ENCODE measurements at places on chromosomes 2 and 18.

DNA sequence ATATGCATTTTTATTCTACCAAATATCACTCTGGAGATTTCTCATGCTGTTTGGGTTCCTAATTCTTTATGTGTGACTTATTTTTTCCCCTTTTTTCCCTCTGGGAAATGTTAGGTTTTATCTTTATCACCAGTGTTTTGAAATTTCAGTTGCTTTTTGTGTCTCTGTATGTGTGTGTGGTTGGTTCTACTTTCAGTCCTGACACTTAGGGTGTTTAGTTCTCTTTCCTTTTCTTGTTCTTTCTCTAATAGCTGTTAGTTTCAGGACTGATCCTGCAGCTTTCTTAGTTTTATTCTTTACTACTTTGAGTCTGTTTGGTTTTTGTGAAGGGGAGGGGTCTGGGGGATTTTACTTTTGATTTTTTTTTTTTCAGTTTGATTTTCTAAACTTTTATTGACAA is 23.1 kb downstream of the PPM1B start:
- DNase-seq: no peak

DNA sequence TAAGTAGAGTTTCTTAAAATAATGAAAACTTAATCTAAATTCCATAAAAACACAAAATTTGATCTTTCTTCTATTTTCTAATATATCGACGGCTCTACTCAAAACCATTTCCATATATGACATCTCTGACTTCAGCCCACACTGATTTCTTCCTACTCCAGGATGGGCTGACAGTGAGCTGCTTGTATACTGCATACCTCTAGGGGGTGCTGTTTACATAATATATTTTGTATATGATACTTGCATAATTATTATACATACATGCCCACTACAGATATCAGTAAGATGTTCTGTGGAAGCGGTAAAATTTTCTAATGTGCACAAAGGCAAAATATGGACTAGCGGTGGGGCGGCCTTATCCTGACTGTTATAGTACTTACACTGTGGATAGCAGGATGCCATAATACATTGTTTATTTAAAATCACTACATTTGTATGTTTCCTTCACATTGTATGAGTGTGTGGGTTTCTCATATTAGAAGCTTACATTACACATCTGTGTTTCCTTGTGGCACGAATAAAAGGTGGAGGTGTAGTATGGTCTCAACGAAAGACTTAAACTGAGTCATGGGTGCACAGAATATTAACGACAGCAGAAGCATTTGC is 66.1 kb upstream of the NXPH2 start:
- no peak for DNase-seq

DNA sequence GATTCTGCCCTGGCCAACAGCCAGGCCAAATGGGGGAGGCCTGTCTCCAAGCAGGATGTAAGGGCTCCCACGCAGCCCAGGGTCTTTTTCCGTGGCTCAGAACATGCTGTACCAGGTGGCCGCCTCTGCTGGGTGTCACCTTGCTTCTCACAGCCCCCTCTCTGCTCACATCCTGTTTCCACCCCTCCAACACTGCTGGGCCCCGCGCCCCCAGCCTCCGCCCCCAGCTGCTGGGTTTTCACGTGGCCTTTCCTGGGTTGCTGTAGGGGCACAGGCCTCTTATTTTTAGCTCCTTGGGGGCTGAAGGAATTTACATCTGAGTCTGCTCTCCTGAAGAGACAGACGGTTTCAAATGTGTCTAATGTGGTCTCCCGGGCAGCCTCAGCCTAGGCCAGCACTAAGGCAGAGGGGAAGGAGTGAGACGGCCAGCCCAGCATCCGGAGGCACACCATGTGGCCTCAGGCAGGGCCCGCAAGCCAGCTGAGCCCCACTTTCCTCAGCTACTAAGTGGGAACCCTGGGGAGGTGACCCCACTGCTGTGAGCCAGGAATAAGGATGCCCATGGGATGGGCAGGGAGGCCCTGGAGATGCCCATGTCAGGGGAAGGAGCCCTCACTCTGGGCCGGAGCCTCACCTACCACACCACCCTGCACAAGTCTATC is 18.7 kb upstream of the DUSP2 start:
- DNase-seq: no peak

DNA sequence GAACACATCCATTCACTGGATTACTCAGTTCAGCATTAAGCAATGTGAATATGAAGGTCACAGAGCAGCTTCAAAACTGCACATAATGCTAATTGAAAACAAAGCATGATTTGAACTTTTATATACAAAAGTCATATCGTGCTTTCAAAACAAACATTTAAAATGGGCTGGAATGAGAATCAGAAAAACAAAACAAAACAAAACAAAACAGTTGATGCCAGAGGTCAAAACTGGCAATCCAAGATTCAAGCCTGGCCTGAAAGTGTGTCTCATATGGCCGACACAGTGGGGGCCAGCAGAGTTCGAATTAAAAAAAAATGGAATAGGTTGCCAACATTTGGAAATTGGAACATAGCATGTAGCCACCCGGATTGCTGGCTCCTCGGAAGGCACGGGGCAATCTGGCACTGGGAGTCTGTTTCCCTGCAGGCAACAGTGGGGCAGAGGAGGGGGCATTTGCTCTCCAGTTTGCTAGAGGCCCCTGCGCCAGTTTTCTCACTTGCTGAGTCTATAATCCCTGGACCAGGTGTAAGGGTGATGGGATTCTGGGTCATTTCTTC is 294.4 kb downstream of the ZNF521 start:
- no peak for DNase-seq

GRCh38 chr18:75133721-75134610 is 75.0 kb downstream of the PTGR3 start:
- DNase-seq: no peak
